ENCODE measurements at places on chromosomes 12 and 14.

GRCh38 chr12:123859035-123859434, 96.9 kb downstream of the DNAH10 start:
- DNase-seq: no peak

- DNase-seq: no peak
Observed at GRCh38 chr14:65745396-65746190, 333.1 kb downstream of the FUT8 start.

DNA sequence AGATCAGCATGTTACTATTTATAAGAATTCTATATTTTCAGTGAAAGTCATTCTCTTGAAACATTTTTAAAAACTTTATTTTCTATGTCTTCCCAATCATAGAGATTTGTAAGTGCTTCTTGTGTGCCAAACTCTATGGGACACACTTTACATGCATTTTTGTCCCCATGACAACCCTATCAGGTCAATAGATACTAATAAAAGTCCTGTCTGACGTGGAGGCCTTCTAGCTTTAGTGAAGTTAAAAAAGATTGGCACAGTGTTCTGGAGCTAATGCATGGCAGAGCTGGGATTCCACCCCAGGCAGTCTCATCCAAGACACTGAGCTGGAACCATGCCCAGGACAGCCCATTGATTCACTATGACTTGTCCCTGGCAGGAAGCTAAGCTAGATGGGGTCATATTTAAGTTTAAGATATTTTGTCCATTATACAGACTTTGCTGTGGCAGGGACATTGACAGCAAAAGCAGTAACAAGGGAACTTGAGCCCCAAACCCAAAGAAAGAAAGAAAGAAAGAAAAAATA, 28.1 kb downstream of the TTC6 start:
- no peak for DNase-seq

DNA sequence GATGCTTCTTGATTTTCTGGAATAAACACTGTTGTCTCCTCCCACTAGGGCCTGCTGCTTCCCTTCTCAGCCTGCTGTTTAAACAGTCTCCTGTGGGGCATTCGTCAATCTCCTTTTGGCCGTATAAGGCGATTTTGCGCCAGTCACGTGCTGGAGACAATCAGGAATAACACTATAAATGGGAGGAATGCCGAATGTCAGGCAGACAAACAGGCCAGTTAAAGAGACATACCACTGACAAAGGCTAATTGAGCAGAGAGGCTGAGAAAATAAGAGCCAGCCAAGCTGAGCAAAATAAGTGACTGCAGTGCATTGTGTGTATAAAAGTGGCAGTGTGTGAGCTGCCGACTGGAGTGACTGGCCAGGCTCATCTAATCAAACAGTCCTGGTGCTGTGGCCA, 23.3 kb downstream of the DMAC2L start:
- DNase-seq: no peak

DNA sequence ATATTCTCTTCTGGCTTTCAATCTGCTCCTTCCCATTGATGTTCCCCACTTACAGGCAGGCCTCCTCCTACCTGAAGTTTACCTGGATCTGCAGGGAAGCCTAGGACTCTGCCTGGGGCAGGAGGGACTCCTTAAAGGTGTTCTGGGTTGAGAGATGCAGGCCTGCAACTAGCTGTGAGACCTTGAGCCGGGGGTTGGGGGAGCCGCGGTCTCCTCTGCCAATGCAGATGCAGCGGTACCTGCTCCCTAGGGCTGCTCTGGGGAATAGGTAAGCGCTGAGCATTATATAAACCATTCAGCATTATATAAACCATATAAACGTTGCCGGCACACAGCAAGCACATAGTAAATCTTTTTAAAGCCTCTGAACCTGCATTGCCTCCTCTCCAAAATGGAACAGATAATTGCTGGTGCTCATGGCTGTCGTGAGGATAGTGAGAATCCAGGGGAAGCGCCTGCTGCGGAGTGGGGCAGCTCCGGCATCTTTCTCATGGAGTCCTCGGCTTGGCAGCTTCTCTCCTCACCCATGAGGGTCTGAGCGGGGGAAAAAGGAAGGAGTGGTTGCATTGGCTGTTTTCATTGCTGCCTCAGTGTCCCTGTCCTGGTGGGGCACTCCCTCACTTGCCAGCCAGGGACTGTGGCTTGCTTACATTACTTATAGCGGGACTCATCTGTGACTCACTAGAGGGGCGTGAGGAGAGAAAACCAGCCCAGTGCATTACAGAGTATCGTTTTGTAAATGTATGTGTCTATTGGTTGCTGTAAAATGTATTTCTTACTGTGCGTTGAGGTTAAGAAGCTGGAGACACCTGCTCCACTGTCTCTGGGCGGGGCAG, 12.5 kb upstream of the KRT80 start:
- DNase-seq: no peak

DNA sequence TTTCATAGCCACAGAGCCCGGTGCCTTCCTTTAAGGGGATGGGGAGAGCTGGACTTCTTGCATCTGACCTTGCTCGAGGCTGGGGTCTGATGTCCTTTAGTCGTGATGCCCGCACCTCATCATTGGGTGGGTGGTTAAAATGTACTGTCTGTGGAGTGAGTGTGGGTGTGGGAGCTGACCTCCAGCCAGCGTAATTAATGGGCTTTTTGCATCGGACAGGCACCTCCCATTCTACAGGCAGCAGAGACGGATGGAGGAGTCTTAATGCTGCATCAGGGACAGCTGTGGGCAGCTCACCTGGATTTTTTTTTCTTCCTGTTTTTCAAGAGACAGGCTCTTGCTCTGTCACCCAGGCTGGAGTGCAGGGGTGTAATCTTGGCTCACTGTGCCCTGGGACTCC, 114.8 kb downstream of the PTPN11 start:
- no peak for DNase-seq

DNA sequence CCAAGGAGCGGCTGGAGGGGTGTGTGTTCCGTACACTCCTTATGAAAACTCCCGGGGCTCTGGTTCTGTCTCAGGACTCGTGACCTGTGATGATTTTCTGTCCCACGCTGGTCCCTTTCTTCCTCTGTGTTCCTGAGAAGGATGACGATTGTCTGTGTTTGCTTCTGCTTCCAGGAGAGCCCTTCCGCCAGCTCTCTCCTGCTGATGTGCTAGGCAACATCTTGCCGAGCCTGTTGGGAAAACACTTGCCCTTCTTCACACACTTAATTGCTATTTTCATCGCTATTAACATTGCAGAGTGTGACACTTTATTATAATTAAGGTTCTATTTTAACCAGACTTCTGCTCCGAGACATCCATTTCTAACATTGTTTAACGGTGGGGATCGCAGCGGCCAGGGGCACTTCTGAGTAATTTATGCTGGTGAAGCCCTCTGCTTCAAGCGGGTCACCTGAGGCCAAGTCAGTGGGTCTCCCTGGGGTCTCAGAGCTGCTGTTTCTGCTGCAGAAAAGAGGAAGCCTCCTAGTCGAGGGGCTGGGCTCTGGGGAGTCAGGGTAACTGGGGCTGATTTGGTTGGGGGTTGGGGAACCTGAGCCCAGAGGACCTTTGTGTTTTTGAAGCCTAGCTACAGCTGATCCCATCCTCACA, 88.6 kb downstream of the PRMT8 start:
- DNase-seq: no peak

GRCh38 chr14:72666610-72667009, 227.3 kb downstream of the DPF3 start:
- DNase-seq: no peak

GRCh38 chr14:54225457-54226060, 171.2 kb upstream of the CDKN3 start:
- no peak for DNase-seq

GRCh38 chr12:62763861-62764645, 170.9 kb downstream of the PPM1H start:
- DNase-seq: no peak

Data from stimulated activated CD4-positive, alpha-beta T cell treated with anti-CD3 and anti-CD28 coated beads, Interleukin-1b, Interleukin-23, amount 100 ng/mL, for 24 hours (primary cell).